Bronchus fibroblast of lung (primary cell): ENCODE measurements at places on chromosomes 12 and 14. TPM values are rescaled to one million over a fixed set of nuclear protein-coding genes. Genes with fewer than 3 reads are reported as not detected.

Gene CCNT1
- 11.8 and 12.5 TPM in 2 replicates for total RNA-seq

Gene SLC25A21
- total RNA-seq, result 0.59 and 1.0 TPM in 2 replicates

Gene CD4
- total RNA-seq, result 3.3 and 5.2 TPM in 2 replicates

Gene ACVRL1
- total RNA-seq, result 11.3 and 20.2 TPM in 2 replicates

Gene NXPH4
- total RNA-seq, result 0.50 and 1.5 TPM in 2 replicates

Gene LBHD2
- not detected in 2 replicates for total RNA-seq

Gene KRT83
- total RNA-seq, result not detected in 2 replicates
